ENCODE measurements at places on chromosomes 5 and 9. TPM values are rescaled to one million over a fixed set of nuclear protein-coding genes. Genes with fewer than 3 reads are reported as not detected.

Gene SOX30
- 0.42 TPM for total RNA-seq

Gene PCDHGA3
- total RNA-seq, result 6.1 TPM

Gene FOXD4L3
- total RNA-seq, result not detected

Gene MRPL22
- total RNA-seq, result 51.5 TPM

Gene GDNF
- total RNA-seq, result 0.26 TPM

Gene ELAVL2
- total RNA-seq, result not detected

Gene TMEM252
- total RNA-seq, result not detected

Gene IL13
- not detected for total RNA-seq

Gene C9orf153
- total RNA-seq, result 0.53 TPM

Gene ARHGEF28
- total RNA-seq, result 1.4 TPM

Gene FOXB2
- total RNA-seq, result not detected

Gene PCDHGA7
- 4.3 TPM for total RNA-seq

Gene PHF24
- total RNA-seq, result 0.20 TPM

Gene PITX1
- total RNA-seq, result 0.18 TPM

Gene TEX48
- not detected for total RNA-seq

Gene GEMIN5
- 14.4 TPM for total RNA-seq
